ENCODE measurements at places on chromosomes 11 and 22.

GRCh38 chr22:38754751-38755154 is 1.0 kb downstream of the SUN2 start:
- DNase-seq = no peak

DNA sequence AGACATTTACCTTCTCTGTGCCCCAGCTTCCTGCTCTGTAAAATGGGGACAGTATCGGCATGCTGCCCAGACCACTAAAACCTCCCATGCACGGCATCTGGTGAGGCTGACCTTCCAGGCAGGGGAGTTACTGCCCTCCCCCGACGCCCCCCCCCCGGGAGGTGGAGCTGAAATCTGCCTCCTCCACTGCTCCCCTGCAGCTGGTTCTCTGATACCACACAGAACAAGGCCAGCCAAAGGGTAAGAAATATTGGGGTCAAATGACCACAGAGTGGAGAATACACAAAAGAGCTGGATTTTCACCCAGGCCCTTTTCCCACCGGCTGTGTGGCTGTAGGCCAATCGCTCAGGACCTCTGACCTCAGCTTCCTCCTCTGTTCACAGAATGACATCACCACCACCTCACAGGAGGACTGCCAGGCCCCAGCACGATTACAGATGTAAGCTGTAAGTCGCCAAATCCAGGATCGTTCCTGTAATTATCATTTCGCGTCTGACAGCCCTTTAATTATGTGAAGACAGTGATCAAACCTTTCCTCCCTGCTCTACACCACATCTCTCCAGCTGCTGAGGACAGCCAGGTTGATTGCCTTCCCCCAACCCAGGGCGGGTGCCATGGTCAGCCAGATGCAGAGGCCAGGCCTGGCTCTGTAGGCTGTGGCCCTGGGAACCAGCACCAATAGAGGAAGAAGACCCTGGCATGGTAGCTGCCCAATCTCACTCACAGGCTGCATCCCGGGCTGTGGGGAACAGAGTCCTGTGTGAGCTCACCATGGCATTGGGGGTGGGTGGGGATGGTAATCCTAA is 35.7 kb upstream of the KLHL35 start:
- no peak for DNase-seq

- no peak for DNase-seq
Observed at GRCh38 chr11:43866969-43867368, 13.7 kb upstream of the ALKBH3 start.

DNA sequence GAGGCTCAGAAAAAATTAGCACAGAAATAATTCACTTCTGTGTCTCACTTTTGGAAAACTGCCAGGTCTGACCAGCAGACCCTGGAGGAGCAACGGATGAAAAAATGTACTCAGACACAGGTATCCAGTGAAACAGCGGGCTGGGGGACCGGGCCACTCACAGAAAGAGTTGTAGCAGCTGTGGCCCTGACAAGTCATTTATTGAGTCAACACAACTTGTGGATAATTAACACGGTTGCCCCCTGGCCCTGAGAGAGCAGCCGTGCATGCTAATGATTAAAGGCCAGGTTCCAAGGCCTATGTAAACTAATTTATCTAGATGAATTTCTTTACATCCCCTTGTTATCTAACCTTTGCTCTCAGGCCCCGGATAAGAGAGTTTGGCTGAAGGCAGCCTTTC is 131.3 kb downstream of the AASDHPPT start:
- no peak for DNase-seq

- no peak for DNase-seq
Observed at GRCh38 chr22:35154937-35155387, 89.0 kb downstream of the ISX start.

- no peak for DNase-seq
Observed at GRCh38 chr11:36774603-36775002, 176.6 kb upstream of the RAG2 start.

DNA sequence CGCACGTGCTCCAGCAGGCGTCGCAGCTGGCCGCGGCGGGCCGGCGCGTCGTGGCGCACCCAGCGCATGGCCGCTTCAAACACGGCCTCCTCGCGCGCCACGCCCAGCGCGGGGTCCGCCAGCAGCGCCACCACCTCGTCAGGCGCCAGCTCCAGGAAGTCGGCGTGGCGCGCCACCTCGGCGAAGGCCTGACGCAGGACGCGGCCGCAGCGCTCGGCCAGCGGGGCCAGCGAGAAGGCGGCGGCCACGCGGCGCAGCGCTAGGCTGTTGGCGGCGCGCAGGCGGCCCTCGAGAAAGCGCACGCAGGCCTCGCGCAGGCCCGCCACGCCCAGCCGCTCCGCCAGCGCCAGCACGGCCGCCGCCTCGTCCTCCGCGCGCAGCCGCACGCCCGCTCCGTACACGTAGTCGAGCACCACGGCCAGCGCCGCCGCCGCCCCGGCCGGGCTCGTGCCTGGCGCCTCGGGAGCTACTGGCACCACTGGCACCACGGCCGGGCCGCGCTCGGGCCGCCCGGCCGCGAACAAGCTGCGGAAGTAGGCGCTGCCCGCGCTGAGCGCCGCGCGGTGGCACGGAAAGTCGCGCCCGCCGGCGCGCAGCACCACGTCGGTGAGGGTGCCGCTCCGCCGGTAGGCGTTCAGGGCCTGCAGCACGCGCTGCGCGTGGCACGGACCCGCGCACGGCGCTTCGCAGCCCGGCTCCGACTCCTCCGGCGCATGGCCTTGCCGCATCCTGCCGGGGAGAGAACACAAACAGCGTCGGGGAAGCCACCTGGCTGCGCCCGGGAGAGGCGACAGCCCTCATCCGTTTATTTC is 2.9 kb downstream of the KLHL35 start:
- peak; percentile 16 for DNase-seq

DNA sequence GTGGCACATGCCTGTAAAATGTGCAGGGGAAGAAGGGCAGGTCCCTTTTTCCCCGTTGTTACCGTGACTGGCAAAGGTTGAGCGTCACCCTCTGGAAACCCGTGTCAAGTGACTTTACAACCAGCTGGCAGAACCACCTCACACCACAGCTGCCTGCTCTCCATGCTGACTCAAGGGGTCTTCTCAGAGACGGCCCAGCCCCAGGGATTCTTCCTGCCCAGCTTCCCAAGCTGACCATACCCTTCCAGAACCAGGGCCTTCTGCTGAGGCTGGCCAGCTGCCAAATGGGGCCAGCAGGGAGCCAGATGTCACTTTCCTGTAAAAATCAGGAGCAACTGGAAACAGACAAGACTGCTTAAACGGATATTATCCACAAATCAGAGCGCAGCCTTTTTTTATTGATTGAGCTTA is 6.3 kb downstream of the PC start:
- DNase-seq = no peak

- no peak for DNase-seq
Observed at GRCh38 chr11:110828086-110828485, 115.8 kb upstream of the ARHGAP20 start.

- peak; percentile 41 for DNase-seq
Observed at GRCh38 chr11:69443138-69443967, 38.1 kb upstream of the LINC01488 start.

DNA sequence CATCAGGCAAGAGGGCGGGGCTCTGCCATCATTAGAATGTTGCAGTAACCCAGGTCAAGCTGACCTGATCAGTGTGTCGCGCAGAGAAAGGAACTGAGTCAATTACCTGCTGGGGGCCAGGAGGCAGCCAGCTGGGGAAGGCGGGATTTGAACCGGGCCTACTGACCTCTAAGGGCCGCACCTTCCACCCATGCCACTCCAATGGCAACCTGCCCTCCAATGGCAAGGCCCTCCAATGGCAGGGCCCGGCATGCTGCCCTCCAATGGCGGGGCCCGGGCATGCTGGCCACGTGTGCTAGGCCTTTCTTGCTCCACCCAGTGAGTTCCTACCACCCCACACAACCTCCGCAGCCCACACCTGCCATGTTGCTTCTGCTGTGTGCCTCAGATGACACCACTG is 407.6 kb downstream of the CTTN start:
- DNase-seq = no peak

DNA sequence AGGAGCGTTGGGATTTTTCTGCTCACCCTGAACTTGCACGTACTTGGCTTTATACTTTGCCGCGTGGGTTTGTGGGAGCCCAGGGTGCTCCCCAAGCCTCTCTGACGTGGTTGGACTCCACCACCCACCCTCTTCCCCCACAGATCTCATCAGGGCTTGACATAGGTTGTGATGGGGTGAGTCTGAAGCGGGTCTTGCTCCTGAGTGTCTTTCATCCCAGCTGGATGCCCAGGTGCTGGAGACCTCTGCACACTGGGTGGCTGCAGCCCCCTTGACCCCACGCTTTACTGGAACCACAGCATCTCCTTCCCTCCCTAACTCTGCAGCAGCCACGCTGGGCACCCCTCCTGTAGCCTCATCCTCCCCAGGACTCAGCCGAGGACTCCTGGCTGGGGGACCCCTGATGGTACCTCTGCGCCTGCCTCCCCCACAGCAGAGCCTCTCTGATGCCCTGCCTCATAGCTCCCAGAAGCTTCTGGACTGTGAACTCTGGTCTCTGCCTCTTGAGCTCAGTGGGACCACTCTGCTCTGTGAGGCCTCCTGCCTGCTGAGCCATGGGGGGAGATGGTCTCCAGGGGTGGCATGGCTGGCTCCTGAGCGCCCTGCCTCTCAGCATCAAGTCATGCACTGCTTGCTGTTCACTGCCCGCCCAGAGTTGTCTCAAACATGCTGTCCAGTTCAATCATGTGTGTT is 45.2 kb downstream of the MYEOV start:
- DNase-seq = no peak

DNA sequence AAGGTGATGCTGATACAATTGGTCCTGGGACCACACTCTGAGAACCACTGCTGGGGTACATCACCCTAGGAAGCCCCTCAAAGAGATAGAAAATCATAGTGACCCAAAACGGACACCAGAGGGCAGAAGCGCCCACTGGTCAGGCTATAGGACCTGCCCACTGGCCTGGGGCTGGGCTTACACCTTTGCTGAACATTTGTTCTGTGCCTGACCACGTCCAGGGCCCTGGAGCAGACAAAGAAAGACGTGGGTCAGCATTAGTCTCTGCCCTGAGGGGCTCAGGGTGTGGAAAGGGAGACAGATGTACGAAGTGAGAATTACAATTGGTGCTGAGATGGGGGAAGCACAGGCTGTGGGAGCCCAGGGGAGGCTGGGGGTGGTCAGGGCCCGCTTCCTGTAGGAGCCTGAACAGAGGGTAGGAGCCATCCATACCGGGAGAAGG is 14.4 kb upstream of the SERPINH1 start:
- no peak for DNase-seq

GRCh38 chr22:39498368-39498767 is 3.7 kb upstream of the MIEF1 start:
- DNase-seq = no peak

DNA sequence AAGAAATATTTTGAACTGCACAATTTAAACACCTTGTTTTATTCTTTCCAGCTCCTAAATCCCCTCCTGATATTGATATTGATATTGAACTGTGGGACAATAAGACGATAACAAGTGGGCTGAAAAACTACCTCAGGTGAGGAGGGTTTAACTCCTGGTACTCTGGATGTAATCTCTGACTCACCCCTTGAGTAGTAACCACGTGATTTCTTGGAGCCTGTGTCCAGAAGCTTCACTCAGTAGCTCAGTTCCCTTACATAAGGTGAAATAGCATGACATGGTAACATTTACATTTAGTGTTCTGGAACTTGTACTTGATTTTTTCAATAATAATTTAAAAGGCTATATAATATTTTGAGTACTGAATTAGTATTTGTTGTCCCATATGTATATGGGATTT is 168.0 kb downstream of the PGR start:
- DNase-seq = no peak

DNA sequence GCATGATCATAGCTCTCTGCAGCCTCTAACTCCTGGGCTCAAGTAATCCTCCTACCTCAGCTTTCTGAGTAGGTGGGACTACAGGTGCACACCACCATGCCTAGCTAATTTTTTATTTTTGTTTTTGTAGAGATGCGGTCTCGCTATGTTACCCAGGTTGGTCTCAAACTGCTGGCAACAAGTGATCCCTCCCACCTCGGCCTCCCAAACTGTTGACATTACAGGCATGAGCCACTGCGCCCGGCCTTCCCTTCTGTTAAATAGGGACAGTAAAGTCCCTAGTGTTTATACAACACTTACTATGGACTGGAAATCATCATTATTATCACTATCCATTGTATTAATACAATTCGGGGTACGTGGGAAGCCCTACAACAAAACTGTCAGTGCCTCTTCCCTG is 12.6 kb downstream of the SELENOM start:
- DNase-seq = no peak

DNA sequence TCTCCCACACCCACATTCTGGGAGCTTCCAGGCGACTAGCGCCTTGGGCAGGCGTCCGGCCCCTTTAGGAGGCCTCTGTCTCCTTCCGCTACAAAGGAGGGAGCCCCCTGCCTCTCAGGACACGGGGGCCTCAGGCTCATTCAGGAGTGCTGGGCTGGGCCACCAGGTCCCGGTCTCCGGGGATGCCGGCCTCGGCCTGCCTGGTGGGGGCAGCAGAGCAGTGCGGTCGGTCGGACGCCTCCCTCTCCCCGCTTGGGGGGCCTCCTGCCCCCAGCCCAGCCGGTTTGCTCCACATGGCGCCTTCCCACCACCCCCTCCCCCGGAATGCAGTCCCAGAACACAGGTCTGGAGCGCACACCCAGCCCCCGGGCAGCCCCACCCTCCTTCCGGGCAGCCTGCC is 21.9 kb downstream of the MRPL23 start:
- DNase-seq = no peak

DNA sequence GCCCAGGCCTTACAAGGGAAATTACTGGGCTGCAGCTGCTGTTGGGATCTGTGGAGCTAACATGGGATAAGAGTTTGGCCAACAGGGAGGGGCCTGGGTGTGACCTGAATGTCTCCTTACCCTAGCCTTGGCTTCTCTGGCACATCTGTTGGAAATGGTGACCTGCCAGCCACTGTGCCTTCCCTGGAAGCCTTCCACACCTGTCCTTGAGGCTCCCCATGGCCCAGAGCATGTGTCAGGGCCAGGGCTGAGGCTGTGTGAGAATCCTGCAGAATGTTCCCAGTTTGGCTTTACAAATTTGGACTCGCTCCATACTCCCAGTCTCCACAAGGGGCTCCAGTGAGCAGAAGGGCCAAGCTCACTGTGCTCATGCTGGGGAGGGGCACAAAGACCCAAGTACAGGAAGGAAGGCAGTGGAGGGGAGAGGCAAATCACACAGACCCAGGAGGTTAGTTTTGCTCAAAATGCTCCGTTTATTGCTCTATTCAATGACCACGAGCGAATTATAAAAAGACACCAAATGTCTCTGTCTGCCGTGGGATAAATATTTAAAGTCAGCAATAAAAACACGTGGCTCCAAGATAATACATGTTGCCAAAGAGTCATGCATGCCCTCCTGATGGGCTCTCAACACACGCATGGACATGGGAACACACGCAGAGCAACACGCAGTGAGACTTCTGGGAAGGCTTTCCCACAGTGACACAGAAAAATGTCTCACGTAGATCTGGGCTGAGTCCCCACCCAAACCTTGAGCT is 1.7 kb upstream of the IGSF22 start:
- DNase-seq = peak; percentile 25

GRCh38 chr22:41939981-41940831 is 6.7 kb downstream of the CENPM start:
- DNase-seq = peak; percentile 90

GRCh38 chr11:1336836-1337646 is 27.6 kb upstream of the TOLLIP start:
- DNase-seq = no peak

GRCh38 chr11:8829556-8829955 is 81.4 kb upstream of the AKIP1 start:
- DNase-seq = no peak

- DNase-seq = no peak
Observed at GRCh38 chr11:117070016-117070415, 28.2 kb downstream of the SIK3 start.

Data from activated gamma-delta T cell treated with anti-CD3 and anti-CD28 coated beads, Interleukin-2, amount 50 U/mL, for 16 hours (primary cell).